Daoy (cell line): ENCODE measurements at places on chromosomes 5 and 9. TPM values are rescaled to one million over a fixed set of nuclear protein-coding genes. Genes with fewer than 3 reads are reported as not detected.

The CARD6 gene
- 2.1 and 2.7 TPM in 2 replicates for total RNA-seq

The GPX8 gene
- total RNA-seq, result 126 and 136 TPM in 2 replicates

The LMNB1 gene
- 207 and 231 TPM in 2 replicates for total RNA-seq

The OR1Q1 gene
- total RNA-seq, result not detected in 2 replicates

The AP3S1 gene
- total RNA-seq, result 109 and 194 TPM in 2 replicates

The LCN9 gene
- not detected in 2 replicates for total RNA-seq

The ARID3C gene
- total RNA-seq, result not detected in 2 replicates

The EEIG1 gene
- 2.9 and 6.3 TPM in 2 replicates for total RNA-seq

The TXNDC8 gene
- total RNA-seq, result not detected in 2 replicates

The OMD gene
- not detected in 2 replicates for total RNA-seq

The GLDC gene
- 4.6 and 16.3 TPM in 2 replicates for total RNA-seq

The ACSL6 gene
- total RNA-seq, result 0.06 and 0.46 TPM in 2 replicates

The CAMK4 gene
- 20.1 and 28.1 TPM in 2 replicates for total RNA-seq

The CTNND2 gene
- 4.5 and 4.9 TPM in 2 replicates for total RNA-seq

The LRRC70 gene
- 1.1 TPM in 1 of 2 replicates, not detected in the other for total RNA-seq

The MYMK gene
- not detected in 2 replicates for total RNA-seq

- DNase-seq, result no peak
Observed at GRCh38 chr5:38367410-38367809, 109.1 kb downstream of the EGFLAM start.

DNA sequence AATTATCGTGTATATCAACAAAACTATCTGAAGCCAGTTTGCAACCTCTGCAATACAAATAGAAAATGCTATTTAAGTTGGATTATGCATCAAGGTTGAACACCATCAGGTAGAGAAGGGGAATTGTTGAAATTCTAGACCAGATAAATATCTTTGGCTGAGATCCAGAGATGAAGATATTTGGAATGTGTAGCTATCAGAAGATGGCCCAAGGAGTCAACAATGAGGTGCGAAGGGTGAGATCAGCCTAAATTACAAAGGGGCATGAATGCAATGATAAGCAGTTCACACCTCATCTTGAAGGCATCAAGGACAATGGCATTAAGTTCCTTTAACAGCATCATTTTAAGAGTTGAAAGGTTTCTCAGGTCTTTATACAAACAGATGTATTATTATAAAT is 572.1 kb upstream of the DMAC1 start:
- DNase-seq, result no peak

DNA sequence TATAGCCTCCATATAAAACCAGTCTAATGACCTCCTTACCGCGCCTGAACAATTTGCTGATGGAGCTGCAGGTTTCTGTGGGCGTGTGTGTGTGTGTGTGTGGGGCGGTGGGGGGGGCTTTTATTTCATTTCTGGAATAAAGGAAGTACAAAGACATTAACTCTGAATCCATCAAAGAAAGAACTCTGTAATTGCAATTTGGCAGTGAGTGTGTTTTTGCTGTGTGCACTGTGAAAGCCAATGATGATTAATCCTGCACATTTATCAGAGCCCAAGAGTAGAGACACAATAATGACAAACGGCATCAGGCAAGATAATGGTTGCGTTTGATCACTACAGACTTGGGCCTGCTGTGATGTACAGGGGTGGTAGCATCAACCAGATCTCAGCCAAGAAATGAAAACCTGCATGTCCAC is 29.3 kb upstream of the NDFIP1 start:
- DNase-seq, result no peak

GRCh38 chr9:107397076-107398044 is 92.2 kb downstream of the KLF4 start:
- peak; percentile 34 for DNase-seq

GRCh38 chr9:133396952-133397351 is 20.8 kb downstream of the STKLD1 start:
- DNase-seq, result peak; percentile 50

DNA sequence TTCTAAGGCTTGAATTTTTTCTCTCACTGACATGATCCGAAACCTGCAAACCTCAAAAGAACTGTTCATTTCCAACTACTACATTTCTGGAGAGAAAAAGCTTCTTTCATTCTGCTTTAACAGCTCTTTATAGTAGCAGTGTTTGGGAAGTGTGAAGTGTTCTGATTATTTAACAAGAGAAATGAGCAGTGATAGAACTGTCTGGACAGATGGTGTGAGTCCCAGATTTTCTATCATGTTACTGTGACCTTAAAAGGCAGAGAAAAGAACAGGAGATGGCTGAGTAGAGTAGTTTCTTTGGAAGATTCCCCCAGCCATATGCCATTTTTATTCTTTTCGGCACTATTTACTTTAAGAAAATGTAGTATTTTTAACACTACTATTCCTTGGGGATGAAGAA is 41.3 kb upstream of the TAL2 start:
- no peak for DNase-seq

- DNase-seq, result peak; percentile 75
Observed at GRCh38 chr9:86945728-86946200, 1.5 kb downstream of the GAS1 start.

GRCh38 chr5:167754501-167755021 is 536.9 kb upstream of the WWC1 start:
- DNase-seq, result peak; percentile 93

- no peak for DNase-seq
Observed at GRCh38 chr9:118273048-118273447, 568.8 kb downstream of the TLR4 start.

- no peak for DNase-seq
Observed at GRCh38 chr5:123722451-123722850, 210.5 kb downstream of the CSNK1G3 start.

DNA sequence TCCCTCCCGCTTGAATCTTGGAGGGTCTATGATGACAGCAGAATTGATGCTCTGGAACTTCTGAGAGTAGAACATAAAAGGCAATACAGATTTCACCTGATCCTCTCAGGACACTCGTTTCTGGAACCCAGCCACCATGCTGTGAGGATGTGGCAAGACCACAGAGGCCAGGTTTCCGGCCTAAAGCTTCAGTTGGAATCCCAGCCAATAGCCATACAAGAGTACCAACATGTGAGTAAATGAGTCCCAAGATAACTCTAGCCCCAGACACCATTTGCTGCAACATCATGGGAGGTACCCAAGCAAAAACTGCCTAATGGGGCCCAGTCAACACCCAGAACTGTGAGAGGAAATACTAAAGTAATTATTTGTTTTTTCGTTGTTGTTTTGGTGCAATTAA is 65.7 kb upstream of the MARCHF11 start:
- DNase-seq, result no peak

GRCh38 chr5:13708906-13709305 is 235.6 kb downstream of the DNAH5 start:
- no peak for DNase-seq

DNA sequence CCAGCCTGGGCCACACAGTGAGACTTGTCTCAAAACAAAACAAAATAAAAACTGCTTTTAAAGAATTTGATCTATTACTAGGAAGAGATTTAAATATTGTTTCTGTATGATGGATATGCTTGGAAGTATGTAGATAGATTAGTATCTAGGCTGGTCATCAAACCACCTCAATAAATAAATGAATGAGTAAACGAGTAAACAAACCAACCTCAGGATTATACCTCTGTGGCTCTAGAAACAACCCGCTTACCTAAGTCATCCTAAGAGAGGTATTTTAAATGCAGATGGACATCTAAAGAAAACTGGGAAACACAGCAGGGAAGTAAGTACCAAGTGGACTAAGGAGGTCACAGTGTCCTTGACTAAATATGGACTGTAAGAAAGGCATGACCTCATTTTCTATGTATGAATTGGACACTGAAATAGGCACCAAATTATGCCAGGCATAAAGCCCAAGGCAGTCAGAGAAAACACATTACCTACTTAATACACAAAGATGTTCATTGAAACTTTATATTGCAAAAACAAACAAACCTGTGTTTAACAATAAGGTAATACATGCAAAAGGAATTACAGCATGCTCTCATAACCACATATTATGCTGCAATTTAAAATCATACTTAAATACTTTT is 7.3 kb downstream of the ANKH start:
- no peak for DNase-seq

DNA sequence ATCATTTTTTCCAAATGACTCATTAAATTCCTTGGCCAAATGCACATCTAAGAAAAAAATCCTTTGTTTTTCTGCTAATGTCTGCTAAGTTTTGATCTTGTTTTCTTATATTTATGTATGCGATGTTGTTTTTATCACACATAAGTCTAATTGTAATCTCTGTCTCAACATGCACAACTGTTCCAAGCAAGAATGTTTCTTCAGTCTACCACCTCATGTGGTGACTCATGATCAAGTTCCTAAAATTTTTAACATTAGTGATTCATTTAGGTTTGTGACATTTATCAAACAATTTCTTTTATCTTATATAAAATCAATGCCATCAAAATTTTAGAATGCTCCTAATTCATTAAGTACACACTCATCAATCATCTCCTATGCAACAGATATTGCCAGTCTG is 763.9 kb upstream of the FAM174A start:
- no peak for DNase-seq

GRCh38 chr5:135360278-135361274 is 38.5 kb downstream of the MACROH2A1 start:
- no peak for DNase-seq

GRCh38 chr9:18826248-18826647 is 206.8 kb downstream of the SAXO1 start:
- no peak for DNase-seq

- no peak for DNase-seq
Observed at GRCh38 chr9:138040446-138041430, 163.2 kb downstream of the CACNA1B start.

GRCh38 chr9:72898784-72899733 is 53.8 kb downstream of the ALDH1A1 start:
- no peak for DNase-seq
